Large intestine (tissue), 12 donors: ENCODE measurements at places on chromosomes 7 and 10.

DNA sequence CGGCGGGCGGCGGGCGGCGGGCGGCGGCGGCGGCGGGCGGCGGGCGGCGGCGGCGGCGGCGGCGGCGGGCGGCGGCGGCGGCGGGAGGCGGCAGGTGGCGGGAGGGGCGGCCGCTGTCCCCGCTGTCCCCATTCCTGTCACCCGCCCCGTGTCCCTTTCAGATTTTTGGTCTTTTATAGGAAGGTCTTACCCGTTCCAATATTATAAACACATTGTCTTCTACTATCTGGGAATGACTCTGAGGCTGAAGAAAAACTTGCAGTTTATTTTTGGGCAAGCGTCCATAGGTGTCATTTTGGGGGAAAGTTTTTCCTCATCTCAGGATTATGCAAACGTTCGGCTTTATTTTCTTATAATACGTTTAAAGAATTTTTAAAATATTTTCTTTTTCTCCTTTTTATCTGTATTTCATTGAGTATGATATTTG, 578 bp downstream of the ZNF713 start:
- peak; percentile 14 for DNase-seq

GRCh38 chr10:80460399-80461207, 6.5 kb downstream of the TSPAN14 start:
- peak; percentile 81 for DNase-seq

GRCh38 chr10:60490013-60490412, 100.3 kb upstream of the ANK3 start:
- no peak for DNase-seq

- DNase-seq, result no peak
These were observed 73.1 kb downstream of the MKLN1 start for GRCh38 chr7:131400681-131401176.

DNA sequence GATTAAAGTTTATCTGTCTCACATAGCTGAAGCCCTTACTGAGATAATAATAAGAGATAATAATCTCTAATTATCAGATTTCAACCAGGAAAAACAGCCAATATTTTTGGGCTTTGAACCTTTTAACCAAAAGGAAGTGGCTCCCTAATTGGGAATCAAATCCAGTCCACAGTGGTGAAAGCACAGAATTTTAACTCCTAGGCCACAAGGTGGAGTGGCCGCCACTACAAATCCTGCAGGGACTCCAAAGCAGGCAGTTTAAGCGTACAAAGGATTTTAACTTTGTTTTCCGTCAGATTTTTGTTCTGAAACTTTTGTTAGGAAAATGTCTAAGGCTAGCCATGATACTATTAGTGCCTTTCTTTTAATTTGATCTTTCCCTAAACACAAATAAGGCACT, 99.6 kb upstream of the CCNY start:
- DNase-seq, result no peak

DNA sequence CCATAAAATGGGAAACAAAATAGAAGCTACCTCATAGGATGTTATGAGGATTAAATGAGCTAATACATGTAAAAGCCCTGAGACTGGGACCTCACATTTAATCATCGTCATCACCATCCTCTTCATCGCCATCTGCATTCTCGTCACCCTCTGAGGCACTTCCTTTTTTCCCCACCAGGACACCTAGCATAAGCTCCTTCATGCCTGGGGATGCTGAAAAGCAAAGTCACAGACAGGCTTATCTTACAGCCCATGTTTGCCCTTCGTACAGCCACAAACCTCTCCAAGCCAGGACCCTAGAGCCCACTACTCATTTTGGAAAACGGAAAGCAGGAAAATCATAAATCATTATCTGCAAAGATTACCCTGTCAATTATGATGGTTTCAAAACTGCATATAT, 249.6 kb downstream of the GPAM start:
- no peak for DNase-seq

DNA sequence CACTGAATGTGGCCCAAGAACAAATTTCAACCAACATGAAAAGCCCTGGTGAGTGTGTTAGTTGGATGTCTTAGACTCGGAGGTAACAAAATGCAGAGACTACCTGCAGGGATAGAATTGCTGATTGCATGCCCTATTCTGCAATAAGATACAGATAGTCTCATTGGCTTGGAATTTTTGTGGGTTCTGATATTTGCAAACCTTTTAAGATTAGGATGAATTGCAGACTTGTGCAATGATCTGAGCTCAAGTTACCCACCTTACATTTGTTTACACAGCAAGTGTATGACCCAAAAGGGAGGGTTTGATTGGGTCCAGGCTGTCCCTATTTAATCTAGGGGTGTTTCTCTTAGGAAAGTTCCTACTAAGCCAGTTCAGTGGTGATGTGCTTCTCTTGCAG, 45.4 kb downstream of the GPR37 start:
- no peak for DNase-seq

DNA sequence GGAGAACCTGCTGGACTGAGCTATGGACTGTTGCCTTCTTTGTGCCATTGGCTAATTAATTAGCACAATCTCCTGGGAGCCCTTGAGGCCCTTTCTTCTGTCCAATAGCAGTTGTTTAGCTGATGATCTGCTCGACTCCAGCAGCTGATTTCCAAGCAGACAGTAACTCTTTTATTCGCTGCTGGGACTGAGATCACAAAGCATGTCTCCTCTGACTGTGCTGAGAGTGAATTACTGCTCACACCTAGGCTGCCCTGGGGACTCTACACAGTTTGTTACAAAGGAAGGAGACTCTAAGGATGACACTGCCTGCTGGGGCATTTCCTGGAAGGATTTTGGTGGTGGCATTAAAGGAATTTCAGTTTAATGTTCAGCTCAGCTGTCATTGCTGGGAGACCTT, 31.4 kb downstream of the CASP7 start:
- DNase-seq, result no peak

GRCh38 chr10:81219758-81220157, 655.2 kb upstream of the NRG3 start:
- DNase-seq, result no peak

DNA sequence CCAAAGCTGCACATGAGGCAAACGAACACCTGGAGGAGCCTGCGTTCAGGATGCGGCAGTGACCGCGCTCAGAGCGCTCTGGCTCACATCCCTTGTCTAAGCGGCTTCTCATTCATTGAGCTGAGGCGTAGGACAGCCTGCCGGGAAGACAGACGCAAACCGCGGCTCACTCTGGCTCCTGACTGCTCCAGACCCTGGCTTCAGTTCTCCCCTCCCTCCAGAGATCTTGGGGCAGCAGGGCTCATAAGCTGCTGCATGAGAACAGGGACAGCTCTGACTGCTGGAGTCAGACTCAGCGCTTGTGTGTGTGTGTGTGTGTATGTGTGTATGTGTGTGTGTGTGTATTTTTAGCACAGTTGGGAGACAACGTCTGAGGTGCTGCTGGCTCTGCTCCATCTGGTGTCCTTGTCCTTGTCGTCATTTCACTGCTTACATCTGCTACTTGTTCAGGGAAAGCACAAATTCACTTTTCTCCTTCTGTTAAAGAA, 15.8 kb upstream of the LYZL2 start:
- DNase-seq, result peak; percentile 18

DNA sequence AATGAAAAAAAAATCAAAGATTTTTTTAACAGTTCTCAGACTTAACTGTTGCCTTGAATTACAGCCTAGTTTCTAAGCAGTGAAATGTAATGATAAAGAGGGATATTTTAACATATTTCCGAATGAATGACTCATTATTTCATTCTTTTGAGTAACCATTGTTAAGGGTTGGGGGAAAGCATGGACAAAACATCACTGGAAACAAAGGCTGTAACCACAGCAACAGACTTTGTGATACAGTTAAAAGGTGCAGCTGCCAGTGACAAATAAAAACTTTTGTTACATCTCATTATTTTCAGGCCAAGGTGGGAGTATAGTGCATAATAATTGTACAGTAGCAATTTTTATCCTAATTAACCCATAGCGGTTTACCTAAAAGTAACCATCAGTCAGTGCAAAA, 172.6 kb downstream of the LRRTM3 start:
- DNase-seq, result no peak

- DNase-seq, result no peak
These were observed 25.1 kb downstream of the MKX start for GRCh38 chr10:27720529-27720928.

DNA sequence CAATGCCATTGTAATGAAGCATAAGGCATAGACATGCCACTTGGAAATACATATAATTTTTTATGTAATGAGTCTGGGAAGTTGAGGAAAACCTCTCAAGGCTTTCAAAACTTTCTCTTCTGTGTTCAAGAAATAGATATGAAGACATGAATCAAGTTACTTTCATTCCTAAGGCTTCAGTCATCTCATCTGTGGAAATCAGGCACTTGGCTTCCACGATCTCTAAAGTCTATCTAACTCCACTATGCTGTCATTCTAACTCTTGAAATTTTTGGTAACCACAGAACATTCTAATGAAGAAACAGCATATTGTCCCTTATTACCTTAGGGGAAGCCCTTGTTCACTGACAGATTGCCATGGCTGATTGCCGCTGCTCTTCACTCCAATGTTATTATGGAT, 242.6 kb downstream of the CNTNAP2 start:
- DNase-seq, result no peak

- no peak for DNase-seq
These were observed 289.9 kb upstream of the LRGUK start for GRCh38 chr7:133837224-133837623.

GRCh38 chr7:71752171-71752935, 620.4 kb downstream of the GALNT17 start:
- no peak for DNase-seq

DNA sequence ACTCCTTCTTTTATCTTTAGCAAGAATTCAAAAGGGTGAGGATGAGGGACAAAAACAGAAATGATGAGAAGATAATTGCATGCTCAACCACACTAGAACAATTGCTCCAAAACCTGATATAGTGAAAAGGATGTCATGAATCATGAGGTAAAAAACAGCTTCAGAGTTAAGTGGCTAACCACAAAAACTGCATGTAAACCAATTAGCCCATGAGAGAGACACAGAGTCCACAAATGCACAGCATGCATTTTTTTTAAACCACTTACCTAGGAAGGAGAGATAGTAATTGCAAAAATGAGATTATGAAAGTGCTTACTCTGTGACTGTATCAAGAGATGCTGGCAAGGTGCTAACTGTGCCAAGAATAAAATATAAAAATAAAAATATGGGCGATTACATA, 132.9 kb downstream of the MBL2 start:
- DNase-seq, result no peak

GRCh38 chr7:77734659-77735421, 38.6 kb downstream of the RSBN1L start:
- peak; percentile 58 for DNase-seq

- no peak for DNase-seq
These were observed 48.6 kb downstream of the FBXW4 start for GRCh38 chr10:101646364-101646763.

GRCh38 chr10:23412223-23412622, 26.7 kb upstream of the OTUD1 start:
- DNase-seq, result no peak

DNA sequence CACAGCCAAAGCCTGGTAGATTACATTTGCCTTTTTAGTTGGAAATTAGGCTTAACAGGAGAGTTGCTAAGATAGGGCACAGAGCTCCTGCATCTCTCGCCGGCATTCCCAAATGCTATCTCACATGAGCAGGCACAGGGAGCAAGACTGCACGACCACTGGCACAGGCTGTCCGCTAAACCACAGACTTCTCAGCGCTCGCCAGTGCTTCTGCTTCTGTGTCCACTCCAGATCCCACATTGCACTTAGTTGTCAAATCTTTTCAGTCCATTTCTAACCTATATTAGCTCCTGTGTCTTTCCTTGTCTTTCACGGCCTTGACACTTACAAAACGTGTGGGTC, 138.9 kb downstream of the EGFR start:
- no peak for DNase-seq

- no peak for DNase-seq
These were observed 546.9 kb upstream of the GALNT17 start for GRCh38 chr7:70585071-70585470.

DNA sequence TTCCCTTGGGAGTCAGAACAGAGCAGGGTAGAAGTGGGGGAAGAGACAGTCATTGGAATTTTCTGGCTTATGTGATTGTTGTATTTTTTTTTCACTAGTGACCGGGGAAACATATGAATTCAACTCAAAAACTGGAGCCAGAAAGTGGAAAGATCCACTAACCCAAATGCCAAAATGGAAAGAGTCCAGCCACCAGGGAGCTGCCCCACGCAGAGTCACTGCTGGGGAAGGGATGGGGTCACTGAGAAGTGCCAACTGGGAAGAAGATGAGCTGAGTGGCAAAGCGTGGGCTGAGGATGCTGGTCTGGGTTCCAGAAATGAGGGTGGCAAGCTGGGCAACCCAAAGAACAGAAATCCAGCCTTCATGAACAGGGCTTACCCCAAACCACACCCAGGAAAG, 69.2 kb downstream of the CDHR3 start:
- no peak for DNase-seq

GRCh38 chr10:88281592-88282347, 301.3 kb downstream of the RNLS start:
- no peak for DNase-seq

GRCh38 chr10:7945469-7946187, 108.9 kb upstream of the GATA3 start:
- DNase-seq, result no peak

GRCh38 chr10:131177431-131178327, 133.8 kb downstream of the TCERG1L start:
- DNase-seq, result no peak

GRCh38 chr10:124066126-124066700, 27.2 kb downstream of the CHST15 start:
- DNase-seq, result no peak

DNA sequence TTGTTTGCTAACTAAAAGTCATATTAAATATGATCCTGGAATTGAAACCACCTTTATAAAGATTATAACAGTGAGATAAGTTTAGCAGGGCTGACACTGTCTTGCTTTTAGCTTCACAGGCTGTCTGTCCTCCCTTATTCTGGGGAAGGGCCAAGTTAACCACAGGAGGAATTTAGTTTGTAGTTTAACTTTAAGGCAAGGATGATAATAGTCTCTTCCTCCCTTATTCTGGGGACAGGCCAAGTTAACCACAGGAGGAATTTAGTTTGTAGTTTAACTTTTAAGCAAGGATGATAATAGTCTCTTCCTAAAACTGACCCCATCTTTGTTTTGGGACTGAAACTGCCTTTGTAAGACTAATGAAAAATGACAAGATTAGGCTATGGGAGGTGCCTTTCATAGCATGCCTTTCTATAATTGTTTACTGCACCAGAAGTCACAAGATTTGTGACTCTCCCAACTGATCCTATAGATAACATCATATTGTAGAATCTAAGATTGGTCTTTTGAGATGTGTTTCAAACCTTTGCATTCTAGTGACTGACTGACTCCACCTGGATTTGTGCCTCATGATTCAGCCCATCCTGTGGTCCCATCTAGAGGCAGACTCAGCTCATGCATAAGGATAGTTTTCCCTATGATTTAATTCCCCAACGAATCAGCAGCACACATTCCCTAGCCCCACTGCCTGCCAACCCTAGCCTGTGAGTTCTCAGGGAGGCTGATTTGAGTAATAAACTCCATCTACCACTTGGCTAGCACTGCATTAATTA, 212.0 kb downstream of the MAGI2 start:
- DNase-seq, result no peak

DNA sequence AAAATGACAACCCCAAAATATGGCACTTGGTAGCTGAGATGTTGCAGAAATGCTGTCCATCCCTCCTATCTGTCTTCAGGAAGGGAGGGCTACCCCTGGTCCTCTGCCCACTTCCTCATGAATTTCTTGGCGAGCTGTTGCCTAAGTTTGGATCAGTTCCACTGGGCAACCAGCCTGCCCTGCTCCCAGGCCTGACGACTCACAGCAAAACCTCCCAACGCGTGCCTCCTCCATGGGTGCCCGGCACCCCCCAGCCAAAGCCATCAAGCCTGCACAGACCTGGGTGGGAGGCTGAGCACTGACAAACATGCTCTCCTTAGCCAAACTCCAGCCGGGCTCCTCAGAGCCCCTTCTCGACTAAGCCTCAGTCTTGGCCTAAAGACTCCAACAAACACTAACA, 8.9 kb downstream of the VSTM4 start:
- no peak for DNase-seq
